ENCODE measurements at places on chromosomes 2 and 18.

DNA sequence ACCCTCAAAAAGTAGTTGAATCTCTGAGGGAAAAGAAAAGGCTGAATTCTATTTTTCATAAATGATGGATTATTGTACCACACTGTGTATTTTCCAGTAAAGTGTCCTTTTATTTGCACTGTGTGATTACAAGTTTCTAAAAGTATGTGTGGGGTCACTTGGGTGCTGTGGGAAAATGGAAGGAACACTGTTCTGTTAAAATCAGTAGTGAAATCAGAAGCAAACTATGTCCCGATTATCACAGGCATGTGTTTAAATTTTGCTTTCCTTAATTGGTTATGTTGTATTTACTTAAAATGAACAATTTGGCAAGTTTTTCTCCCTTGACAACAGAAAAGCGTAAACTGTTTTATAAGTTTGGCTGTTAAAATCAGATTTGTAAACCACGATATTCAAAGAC, 353.1 kb downstream of the ARHGAP15 start:
- no peak for DNase-seq

DNA sequence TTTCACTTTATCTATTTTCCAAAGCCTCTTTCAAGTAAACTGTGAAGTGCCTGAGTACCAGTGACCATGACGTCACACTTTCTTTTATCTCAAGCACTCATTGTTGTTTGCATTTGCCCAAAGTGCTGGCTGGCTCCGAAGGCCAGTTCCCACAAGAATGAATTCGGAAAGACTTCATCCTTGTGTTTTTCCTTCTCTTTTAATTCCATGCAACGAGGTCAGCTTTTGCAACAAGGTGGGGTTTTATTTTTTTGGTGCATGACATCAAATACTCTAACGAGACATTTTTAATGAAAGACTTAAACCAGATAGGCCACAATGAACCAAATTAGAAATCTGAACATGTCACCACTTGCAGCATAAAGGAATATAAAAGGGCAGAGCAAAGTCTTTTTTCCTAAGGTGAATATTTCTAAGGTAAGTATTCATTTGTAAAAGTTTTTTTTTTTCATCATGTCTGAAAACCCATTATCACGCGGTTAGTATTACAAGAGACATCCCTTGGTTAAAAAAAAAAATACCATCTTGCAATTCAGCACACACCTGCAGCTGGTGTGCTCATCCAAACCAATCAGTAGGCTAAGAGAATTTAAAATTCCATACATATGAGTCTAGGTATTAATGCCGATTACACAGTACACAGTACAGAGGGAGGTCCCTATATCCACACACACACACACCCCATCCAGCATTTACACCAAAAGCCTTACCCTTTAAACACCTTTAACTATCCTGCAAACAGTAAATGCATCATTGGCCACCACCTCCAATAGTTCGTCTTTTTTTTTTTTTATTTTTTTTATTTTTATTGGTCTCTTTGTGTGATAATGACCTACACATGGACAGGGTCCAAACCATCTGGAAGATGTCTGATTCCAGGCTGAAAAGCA, 2.3 kb downstream of the ARL4C start:
- DNase-seq: no peak

- no peak for DNase-seq
Observed at GRCh38 chr18:65592435-65592834, 158.4 kb upstream of the CDH7 start.

DNA sequence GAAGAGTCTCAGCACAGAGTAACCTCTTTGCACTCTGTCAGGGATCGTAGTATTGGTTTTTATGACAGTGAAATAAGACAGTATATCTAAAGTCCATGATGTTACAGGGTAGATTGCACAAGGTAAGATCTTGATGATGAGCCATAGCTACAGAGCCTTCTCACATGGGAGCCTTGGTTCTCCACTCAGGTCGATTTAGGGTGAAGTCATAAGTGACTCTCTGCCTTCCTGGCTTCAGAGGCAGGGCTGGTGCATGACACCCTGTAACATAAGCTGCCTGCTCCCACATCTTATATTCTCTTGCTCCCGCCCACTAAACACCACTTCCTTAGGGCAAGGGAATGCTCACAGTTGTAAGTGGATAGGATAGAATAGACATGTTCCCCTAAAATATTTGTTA, 13.3 kb downstream of the DAPL1 start:
- no peak for DNase-seq

GRCh38 chr2:131152074-131152473, 46.9 kb downstream of the PLEKHB2 start:
- no peak for DNase-seq

- peak; percentile 40 for DNase-seq
Observed at GRCh38 chr2:8803658-8804379, 33.6 kb downstream of the KIDINS220 start.

DNA sequence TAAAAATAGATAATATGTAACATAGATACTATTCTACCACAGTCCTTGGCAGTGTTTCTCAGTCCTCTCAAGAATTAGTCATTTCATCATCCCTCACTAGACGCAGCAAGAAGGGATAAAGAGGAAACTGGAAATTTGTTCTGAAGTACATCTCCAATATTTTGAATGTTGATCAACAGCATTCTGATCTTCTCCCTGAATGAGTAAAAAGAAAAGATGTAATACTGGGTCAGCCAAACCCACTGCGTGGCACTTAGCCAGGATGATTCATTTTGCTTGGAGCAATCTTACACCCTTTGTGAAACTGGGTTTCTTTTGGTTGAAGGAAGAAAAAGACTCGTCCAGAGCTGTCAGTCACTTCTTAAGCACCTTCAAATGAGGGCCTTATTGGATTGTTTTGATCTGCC, 54.1 kb downstream of the TAF1B start:
- DNase-seq: no peak

DNA sequence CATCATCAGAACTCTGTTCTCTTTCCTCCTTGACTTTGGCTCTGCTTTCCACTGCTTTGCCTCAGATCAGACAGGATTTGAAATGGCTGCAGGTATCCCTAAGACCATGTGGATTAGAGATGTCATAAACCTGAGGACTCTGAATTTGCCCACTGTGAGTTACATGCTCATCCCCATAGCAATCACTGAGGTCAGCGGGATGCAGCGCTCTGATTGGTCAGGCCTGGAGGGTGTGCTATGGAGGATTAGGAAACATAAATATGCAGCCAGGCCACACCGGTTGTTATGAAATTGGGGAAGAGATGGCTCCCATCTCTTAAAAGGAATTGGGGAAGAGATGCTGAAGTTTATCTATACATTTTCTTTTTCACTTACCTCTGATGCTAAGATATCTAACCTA, 73.7 kb upstream of the DNAJC10 start:
- DNase-seq: peak; percentile 85

- DNase-seq: no peak
Observed at GRCh38 chr2:69780921-69781320, 39.0 kb downstream of the ANXA4 start.

- no peak for DNase-seq
Observed at GRCh38 chr2:121123268-121123667, 161.7 kb downstream of the TFCP2L1 start.

Measured in NAMALWA (cell line).